CD4-positive, CD25-positive, alpha-beta regulatory T cell (primary cell): ENCODE measurements at places on chromosomes 16 and 17.

GRCh38 chr17:63676584-63676983 is 23.3 kb downstream of the LIMD2 start:
- H3K27me3 ChIP-seq: no peaks in the 10 kb centered on the region
- H3K36me3 ChIP-seq: peaks cover 70% of the 10 kb centered on the region
- no peak overlapping the region for H3K4me3 ChIP-seq
- no peaks in the 10 kb centered on the region for H3K4me1 ChIP-seq

- H3K4me3 ChIP-seq: no peak overlapping the region
- no peak overlapping the region for H3K27ac ChIP-seq
- no peaks in the 10 kb centered on the region for H3K27me3 ChIP-seq
- no peaks in the 10 kb centered on the region for H3K4me1 ChIP-seq
- H3K36me3 ChIP-seq: no peaks in the 10 kb centered on the region
Observed at GRCh38 chr16:58266336-58266735, 28.5 kb downstream of the PRSS54 start.

DNA sequence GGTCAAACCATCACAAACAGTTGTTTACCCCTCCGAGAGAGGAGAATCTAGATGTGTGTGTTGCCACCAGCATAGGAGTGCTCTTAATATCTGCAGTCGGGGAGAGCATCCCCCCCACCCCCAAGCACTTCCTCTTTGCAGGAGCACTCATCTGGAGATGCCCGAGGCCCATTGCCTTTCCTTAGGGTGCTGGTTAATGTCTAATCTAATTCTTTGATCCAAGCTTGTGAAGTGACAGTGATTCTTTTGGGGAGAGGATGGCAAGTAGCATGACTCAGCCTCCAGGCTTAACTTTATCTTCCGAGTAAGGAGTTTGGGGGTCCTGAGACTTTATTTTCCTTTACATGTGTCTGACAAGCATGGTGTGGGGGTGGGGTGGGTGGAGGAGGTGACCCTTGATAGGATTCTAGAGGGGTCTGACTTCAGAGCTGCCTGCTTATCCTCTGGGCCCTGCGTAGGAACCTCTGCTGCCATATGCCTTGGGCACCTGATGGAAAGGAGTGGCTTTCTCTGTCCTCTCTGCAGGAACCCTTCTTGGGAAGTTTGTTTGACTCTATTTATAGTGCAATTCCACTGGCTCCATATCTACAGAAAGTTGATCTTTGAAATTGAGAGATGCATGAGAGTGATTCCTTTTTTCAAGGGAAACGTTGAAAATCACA is 207.1 kb downstream of the SPECC1 start:
- H3K4me1 ChIP-seq: no peaks in the 10 kb centered on the region
- DNase-seq: no peak
- H3K27ac ChIP-seq: no peak overlapping the region
- H3K4me3 ChIP-seq: no peak overlapping the region

GRCh38 chr16:67399218-67399733 is 6.0 kb upstream of the TPPP3 start:
- DNase-seq: no peak
- H3K4me1 ChIP-seq: peaks cover 7% of the 10 kb centered on the region
- no peaks in the 10 kb centered on the region for H3K27me3 ChIP-seq

DNA sequence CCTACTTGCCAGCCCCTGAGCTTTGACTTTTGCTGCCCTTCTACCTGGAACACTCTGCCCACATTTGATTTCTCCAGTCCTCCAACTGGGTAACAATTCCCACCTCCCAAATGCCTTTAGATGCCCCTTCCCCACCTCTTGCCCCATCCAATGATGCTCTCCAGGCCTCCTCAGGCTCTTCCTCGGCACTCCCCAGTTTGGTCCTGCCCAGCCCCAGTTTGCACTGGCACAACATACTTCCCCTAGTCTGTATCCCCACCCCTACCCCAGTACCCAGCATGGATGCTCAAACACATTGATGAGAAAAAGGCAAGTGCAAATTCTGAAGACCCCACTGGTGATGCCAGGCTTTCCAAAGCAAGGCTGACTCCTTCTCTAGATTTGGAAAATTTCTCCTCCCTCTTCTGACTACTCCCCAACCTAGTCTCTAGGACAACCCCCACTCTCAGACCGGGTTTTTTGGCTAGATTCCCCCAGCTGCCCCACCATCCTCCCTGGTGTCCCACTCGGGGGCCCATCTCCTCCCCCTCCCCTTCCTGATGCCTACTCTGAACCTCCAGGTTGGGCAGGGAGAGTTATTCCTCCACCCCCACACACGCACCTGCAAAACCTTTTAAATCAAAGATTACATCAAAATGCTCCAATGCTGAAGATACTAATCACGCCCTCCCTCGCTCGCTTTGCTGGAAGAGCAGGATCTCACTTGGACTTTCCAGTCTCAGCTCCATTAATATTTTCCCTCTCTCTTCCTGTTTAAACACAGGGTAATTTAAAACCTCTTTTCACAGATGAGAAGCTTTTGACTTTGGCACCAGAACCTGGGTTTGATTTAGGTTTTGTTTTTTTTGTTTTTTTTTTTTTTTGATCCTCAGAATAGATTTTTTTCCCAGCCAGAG is 94.9 kb downstream of the TMEM132E start:
- H3K36me3 ChIP-seq: no peaks in the 10 kb centered on the region
- no peak overlapping the region for H3K27ac ChIP-seq
- no peaks in the 10 kb centered on the region for H3K4me1 ChIP-seq
- H3K4me3 ChIP-seq: no peak overlapping the region
- H3K27me3 ChIP-seq: no peaks in the 10 kb centered on the region

DNA sequence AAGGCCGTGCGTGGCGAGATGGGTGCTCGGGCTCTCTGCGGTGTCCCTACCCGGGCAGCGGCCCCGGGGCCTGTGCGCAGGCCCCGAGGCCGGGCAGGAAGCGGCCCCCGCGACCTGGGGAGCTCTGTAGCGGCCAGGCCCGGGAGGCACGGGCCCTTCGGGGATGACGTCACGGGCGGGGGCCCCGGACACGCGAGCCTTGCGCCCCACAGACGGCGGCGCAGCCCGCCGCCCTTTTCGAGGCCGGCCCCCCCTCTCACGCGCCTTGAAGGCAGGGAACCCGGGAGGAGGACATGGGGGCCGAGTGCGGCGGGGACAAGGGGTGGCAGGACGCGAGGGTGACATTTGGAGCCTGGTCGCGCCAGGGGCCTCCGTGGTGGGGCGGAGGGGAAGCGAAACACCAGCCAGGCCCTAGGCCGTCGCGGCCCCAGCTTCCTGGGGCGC is 1.1 kb downstream of the RAI1 start:
- peak overlapping the region; percentile 76 for H3K27ac ChIP-seq
- no peaks in the 10 kb centered on the region for H3K36me3 ChIP-seq
- no peak overlapping the region for H3K4me3 ChIP-seq
- peak; percentile 66 for DNase-seq
- no peaks in the 10 kb centered on the region for H3K27me3 ChIP-seq
- H3K4me1 ChIP-seq: peaks cover 20% of the 10 kb centered on the region

- DNase-seq: peak; percentile 21
- peaks cover 4% of the 10 kb centered on the region for H3K36me3 ChIP-seq
- H3K27ac ChIP-seq: no peak overlapping the region
- no peaks in the 10 kb centered on the region for H3K4me1 ChIP-seq
Observed at GRCh38 chr17:46962374-46962790, 16.7 kb downstream of the RPRML start.

GRCh38 chr16:12398029-12398682 is 405.5 kb downstream of the CPPED1 start:
- DNase-seq: no peak
- no peak overlapping the region for H3K4me3 ChIP-seq
- no peak overlapping the region for H3K27ac ChIP-seq
- peaks cover 8% of the 10 kb centered on the region for H3K36me3 ChIP-seq
- no peaks in the 10 kb centered on the region for H3K27me3 ChIP-seq
- no peaks in the 10 kb centered on the region for H3K4me1 ChIP-seq

GRCh38 chr16:7268182-7268581 is 64.5 kb upstream of the RBFOX1 start:
- no peaks in the 10 kb centered on the region for H3K4me1 ChIP-seq
- H3K4me3 ChIP-seq: no peak overlapping the region
- H3K27ac ChIP-seq: no peak overlapping the region
- peak; percentile 2 for DNase-seq

DNA sequence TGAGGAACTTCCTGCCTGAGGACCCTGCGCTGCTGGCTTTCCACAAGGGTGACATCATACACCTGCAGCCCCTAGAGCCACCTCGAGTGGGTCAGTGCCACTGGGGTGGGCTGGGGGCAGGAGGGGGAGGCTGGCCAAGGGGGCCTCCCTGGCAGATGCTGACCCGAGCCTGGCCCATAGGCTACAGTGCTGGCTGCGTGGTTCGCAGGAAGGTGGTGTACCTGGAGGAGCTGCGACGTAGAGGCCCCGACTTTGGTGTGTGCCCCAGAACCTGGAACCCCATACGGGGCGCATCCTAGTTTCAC is 26.7 kb upstream of the ALKBH5 start:
- peaks cover 14% of the 10 kb centered on the region for H3K4me1 ChIP-seq
- H3K4me3 ChIP-seq: no peak overlapping the region
- H3K27ac ChIP-seq: no peak overlapping the region
- DNase-seq: no peak
- H3K36me3 ChIP-seq: no peaks in the 10 kb centered on the region
- no peaks in the 10 kb centered on the region for H3K27me3 ChIP-seq

- H3K27ac ChIP-seq: peak overlapping the region; percentile 79
- H3K36me3 ChIP-seq: no peaks in the 10 kb centered on the region
- DNase-seq: no peak
- peaks cover 53% of the 10 kb centered on the region for H3K4me1 ChIP-seq
Observed at GRCh38 chr16:57530522-57531252, 5.7 kb downstream of the CCDC102A start.
